ENCODE measurements at places on chromosomes 6 and 20. TPM values are rescaled to one million over a fixed set of nuclear protein-coding genes. Genes with fewer than 3 reads are reported as not detected.

The ZBTB22 gene
- total RNA-seq: 3.3 TPM

The ADGRF1 gene
- total RNA-seq: 0.05 TPM

The C6orf15 gene
- total RNA-seq: 0.09 TPM

The LY86 gene
- total RNA-seq: not detected

The LGSN gene
- total RNA-seq: 2.0 TPM

The RTF2 gene
- total RNA-seq: 93.8 TPM

The SYCP2L gene
- total RNA-seq: 2.4 TPM

The HLA-DRB5 gene
- total RNA-seq: not detected

The KIF25 gene
- total RNA-seq: 0.03 TPM

The PRSS16 gene
- 3.3 TPM for total RNA-seq

The ARFGEF3 gene
- 0.51 TPM for total RNA-seq

The OR2H2 gene
- not detected for total RNA-seq

The CCNC gene
- total RNA-seq: 28.4 TPM

The CST9L gene
- total RNA-seq: not detected

The RAET1L gene
- 0.44 TPM for total RNA-seq

Measured in A549 treated with Hydrocortisone at 1 μM for 4 hours (cell line).